ENCODE measurements at places on chromosomes 2 and 18.

GRCh38 chr18:37019157-37019827, 190.4 kb downstream of the KIAA1328 start:
- DNase-seq, result peak; percentile 25

DNA sequence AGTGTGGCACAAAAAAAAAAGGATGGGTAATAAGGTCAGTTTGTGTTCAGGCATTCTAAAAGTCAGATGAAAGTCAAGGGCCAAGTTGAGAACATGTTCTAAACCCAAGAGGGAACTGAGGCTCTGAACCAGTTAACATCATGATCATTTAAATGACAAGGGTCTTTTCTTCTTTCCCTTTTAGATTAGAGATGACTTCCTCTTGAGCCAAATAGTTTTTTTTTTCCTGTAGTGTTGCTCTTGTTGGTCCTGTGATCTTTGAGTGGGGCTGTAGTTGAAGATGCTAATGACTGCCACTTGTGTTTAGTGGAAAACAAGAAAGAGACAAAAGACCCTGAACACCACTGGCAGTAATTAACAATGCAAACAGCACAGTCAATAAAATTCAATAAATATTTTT, 482.7 kb upstream of the SYT4 start:
- DNase-seq, result no peak

DNA sequence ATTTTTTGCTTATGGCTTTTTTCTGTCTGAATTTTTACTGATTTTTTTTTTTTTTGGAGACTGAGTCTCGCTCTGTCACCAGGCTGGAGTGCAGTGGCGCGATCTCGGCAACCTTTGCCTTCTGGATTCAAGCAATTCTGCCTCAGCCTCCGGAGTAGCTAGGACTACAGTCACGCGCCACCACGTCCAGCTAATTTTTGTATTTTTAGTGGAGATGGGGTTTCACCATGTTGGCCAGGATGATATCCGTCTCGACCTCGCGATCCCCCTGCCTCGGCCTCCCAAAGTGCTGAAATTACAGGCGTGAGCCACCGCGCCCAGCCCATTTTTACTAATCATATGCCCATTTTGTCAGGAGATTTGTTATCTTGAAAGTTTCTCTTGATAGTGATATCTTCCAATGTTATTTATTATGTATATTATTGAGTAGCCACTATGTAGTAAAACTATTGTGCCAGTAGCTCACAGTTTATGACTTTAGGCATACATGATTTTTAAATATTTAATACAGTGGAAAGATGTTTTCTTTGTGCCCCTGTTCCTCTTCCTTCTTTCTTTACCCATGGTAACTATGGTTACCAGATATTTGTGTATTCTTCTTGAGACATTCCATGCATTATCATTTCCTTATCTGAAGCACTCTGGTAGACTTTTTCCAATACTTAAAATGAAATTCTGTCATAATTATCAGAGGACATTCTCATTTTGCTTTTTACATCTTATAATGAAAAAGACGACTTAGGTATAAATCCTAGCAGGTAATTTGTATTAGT, 2.1 kb downstream of the HAT1 start:
- no peak for DNase-seq

GRCh38 chr2:1731963-1732768, 12.1 kb downstream of the PXDN start:
- peak; percentile 88 for DNase-seq

DNA sequence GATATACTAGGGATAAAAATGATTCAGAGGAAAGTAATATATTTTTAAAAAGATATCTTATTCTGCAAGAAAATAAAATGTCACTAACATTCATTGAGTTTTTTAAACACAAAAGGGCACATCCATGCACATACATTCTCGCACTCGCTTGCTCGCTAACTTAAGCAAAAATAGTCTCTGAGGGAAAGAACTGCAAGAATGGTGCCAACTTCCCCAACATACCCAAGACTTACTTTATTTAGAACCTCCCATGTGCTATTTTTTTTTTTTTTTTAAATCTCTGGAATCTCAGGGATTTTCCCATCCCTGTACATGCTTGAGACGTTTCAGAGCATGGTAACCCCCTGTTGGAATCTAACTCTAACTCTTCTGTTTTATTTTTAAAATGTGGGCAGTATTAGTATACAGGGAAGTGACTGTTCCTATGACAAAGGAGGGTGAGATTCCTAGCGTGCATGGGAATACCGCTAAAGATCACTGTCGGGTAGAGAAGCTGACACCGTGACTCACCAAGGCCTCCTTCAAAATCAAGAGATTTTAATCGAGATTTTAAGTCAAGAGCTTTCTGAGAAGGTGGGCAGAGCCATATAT, 187.9 kb upstream of the ZEB2 start:
- no peak for DNase-seq

DNA sequence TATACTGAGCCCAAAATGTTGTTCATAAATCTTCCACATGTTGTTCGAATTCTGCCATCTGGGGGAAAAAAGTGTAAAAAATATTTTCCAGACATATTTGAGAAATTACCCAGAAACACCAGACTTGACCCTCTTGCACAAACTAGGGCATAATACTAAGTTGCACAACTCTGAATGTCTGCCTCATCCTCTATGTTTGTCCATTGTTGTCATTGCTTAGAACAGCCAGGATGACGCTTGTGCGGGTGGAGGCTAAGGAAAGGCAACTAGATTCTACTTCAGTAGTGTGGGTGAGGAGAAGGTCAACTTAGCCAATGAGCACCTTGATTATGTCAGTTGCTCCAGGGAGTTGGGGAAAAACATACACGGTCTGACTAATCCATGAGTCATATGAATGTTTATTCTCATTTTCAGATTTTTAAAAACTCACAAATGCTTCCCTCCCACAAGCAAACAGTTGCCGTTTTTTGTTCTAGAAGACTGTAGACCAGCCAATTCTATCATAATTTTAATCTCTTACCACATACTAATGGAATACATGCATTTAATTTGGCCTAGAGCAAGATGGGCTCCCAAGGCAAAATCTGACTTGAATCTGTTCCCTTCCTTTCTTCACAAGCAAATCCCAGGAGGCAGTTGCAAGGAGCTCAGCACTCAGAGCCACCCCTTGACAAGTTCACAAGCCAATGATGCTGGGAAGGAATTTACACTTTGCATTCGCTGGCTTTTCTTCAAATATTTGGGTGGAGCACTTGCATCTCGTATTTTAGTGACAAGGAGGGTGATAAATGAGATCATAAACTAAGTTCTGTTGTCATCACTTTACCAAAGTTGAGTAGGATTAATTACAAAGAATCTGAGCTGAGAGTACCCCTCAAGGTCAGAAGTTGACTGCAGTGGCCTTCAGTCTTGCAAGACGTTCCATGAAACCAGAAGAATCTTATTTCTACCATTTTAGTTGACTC, 163.2 kb upstream of the TWIST2 start:
- DNase-seq, result peak; percentile 99

- no peak for DNase-seq
These were observed 155.3 kb upstream of the NABP1 start for GRCh38 chr2:191522478-191523120.

- DNase-seq, result no peak
These were observed 999.1 kb downstream of the TSN start for GRCh38 chr2:122754561-122754960.

DNA sequence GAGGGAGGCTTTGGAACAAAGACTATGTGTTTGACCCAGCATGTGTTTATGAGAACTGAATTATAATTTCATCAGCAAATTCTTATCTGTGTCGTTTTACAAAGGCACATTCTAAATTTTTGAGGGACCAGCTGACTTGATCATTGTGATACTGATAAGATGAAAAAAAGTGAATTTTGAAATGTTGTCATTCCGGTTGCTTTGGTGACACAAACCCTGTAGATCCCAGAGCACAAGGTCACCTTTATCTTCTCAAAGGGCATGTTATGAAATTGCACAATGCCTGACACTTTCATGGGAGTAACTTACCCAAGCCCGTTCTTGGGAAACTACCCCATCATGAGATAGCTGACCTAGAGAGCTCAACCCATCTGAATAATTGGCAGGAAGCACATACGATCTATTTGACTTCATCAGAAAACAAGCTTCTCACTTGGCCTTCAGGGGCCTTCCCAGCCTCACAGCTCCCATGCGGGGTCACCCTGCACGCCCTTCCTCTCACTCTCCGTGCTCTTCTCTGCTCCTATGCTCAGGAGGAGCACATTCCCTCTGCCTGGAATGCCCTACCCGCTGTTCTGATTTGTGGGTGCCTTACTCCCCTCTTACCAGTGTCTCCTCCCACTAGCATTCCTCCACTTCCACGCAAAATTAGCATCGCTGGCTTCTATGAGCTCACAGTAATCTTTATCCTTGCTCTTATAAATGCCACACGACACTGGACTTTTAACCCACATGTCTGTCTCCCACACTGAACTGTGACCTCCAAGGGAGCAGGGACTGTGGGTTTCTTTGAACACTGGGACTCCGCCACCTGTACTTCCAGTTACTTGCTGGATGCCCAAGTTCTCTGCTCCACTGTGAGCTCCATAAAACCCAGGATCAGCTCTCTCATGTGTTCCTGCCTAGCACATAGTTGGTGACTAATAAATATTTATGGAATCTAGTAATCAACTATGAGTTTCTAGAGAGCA, 555.8 kb upstream of the ID2 start:
- DNase-seq, result no peak

GRCh38 chr18:22559414-22560274, 141.9 kb upstream of the CTAGE1 start:
- no peak for DNase-seq

- DNase-seq, result no peak
These were observed 96.7 kb downstream of the PMAIP1 start for GRCh38 chr18:59996370-59996966.

GRCh38 chr2:191295088-191295487, 49.9 kb downstream of the MYO1B start:
- no peak for DNase-seq

- DNase-seq, result no peak
These were observed 631 bp downstream of the RPL31 start for GRCh38 chr2:101002562-101003277.

GRCh38 chr2:51208521-51208920, 176.6 kb upstream of the NRXN1 start:
- no peak for DNase-seq

DNA sequence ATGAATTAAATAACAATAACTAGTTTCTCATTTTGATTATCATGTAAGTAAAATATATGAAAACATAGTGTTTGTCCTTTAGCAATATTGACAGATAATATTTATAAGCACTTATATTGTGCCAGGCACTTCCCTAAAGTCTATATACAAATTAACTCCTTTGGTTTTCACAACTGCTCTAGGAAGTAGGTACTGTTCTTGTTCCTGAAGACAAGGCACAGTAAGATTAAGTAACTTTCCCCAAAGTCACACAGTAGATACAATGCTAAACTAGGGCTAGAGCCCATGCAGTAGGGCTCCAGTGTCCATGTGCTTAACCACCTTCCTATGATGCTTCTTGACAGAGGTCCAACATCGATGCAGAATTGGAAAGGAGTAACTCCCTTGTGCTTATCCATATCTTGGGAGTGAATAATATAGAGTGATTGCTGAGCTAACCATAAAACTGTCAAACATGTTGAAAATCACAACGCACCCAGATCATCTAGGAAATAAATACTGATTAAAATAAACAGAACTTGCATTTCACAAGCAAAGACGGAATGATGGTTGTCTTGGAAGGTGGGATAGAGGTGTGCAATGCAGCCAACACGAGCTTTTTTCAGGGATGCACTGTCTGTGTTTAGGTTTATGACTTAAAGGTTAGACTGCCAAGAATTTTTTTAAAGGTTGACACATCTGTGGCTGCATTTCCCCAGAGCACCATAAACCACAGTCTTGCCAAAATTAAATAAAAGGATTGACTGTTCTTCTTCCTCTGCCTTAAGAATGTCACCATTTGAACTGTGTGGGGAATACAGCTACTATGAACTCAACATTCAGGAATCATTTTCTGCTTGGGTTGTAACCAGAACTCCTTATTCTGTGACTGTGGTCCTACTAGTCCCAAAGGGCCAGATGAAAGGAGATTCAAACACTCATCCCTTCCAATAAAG, 80.8 kb downstream of the ANKRD44 start:
- DNase-seq, result no peak

DNA sequence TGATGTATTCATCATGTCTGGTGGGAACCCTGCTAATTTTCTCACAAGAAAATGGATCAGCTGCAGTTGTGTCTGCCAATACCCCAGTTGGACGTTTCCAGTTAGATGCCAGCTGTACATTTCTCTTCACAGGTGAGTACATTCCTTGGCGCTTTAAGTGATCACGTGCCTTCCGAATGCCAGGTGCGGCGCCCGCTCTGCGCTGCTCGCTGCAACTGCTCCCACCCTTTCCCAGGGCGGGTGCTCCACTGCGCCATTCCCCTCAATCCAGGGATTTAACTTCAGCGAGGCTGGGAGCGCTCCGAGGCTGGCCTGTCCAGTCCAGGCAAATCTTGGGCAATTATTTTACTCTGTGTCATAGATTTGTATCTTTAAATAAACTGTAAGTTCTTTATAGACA, 225.0 kb upstream of the RAB6C start:
- no peak for DNase-seq

DNA sequence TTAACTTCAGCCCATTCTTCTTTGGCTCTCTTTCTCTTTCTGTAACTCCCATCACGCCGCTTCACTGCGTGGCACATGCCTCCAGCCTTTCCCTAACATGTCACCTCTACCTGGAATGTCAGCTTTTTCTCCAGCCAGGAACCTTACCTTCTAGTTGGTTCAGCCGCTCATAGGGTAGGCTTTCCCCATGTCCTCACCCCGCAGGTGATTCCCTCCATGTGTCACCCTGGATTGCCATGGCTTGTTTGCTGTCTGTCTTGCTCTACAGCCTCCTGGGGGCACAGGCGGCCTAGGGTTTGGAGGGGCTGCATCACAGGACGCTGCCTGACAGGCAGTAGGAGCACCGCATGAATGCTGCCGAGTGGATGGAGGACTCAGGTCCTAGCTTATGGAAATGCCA, 39.2 kb downstream of the ARHGEF4 start:
- no peak for DNase-seq

DNA sequence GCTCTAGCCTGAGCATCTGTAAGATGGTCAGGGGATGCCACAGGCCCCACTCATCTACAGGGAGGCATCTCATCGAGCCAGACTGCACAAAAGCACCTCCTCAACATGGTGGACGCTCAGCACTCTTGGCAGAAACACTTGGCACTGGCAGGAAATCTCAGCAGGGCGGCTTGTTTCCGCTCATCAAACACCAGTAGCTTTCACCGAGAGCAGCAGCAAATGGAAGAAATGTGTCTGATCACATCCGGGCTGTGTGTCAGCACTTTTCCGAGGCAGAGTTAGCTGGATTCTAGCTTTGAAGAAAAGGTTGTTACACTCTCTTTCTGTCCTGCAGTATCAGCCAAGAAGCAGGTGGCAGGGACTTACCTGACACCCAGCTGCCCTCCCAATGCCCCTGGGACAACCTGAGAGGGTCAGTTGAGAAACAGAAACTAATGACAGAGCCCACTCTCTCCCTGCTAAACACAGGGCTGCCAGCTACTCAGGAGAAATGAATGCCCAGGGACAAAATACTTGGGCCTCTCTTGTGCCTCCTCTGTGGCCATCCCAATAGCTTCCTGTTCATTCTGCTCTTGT, 68.9 kb upstream of the FZD7 start:
- no peak for DNase-seq

- peak; percentile 19 for DNase-seq
These were observed 43.4 kb upstream of the DNAJC10 start for GRCh38 chr2:182672466-182673165.

- no peak for DNase-seq
These were observed 309.9 kb upstream of the RAB12 start for GRCh38 chr18:8299054-8299980.
